T-helper 2 cell (primary cell): ENCODE measurements at places on chromosomes 7 and 10.

DNA sequence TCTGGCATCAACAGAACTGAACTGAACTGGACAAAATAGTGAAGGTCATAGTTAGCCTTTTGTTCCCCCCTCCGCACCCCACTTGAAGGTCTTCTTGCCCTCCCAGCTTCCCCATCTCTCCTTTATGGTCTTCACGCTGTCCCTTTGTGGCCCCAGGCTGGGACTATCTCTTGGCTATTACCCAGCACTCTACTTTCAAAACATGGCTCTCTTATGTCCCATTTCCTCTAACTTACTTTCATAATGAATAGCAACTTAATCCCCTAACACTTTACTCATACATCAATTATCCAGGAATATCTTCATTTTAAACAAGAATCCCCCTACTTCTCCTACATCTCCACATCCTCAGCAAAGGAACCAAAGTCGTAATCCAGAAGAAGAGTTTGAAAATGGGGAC lies 135.3 kb upstream of the ITGB1 start:
- no peak for DNase-seq

DNA sequence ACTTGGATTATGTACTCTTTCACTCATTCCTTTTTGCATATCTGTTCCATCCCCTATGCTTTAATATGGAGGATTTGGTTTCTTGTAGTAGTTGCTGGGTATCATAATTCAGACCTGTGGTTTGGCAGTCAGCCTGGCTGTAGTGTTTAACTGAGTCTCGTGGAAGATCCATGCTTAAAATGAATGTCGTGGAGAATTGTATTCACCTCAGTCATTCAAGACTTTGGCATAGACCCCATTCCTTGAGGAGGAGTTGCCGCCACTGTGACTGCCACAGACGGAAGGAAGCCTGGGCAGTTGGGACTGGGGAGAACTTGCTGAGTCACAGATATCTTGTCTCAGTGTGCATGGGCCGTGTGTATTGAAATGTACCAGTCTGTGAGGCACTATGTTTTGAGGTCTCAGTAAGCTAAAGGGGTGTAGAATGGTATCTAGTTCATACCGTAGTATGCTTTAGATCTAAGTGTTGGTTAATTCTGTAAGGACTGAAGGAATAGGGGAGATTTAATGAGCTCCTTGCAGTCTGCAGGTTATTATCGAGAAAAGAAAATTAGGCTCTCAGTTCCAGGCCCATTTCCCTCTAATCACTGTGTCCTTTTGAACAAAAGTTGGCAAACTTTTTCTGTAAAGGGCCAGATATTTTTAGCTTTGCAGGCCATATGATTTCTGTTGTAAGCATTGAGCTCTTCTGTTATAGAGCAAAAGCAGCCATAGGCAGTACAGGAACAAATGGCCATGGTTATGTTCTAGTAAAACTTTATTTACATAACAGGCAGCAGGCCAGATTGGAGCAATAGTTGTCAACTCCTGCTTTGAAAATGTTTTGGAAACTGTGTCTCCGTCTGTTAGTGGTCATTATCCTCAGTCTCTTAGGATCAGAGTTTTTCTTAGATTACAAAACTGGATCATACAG lies 76.8 kb downstream of the TPST1 start:
- DNase-seq, result no peak

DNA sequence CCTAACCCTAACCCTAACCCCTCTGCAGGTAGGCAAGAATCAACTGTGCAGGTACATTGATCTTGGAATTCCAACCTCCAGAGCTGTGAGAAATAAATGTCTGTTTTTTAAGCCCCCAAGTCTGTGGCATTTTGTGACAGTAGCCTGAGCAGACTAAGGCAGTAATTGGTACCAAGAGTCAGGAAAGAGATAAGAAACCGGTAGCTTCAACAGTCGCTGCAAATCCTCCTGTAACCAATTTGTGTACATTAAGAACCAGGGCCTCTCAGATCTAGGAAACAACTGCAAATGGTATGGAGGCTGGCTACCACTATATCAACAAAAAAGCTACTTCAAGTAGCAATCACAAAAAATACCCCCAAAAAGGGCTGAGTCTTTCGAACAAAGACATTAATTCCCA lies 67.3 kb downstream of the DOCK4 start:
- DNase-seq, result no peak

GRCh38 chr10:117597216-117597615 lies 54.7 kb downstream of the EMX2 start:
- DNase-seq, result no peak

DNA sequence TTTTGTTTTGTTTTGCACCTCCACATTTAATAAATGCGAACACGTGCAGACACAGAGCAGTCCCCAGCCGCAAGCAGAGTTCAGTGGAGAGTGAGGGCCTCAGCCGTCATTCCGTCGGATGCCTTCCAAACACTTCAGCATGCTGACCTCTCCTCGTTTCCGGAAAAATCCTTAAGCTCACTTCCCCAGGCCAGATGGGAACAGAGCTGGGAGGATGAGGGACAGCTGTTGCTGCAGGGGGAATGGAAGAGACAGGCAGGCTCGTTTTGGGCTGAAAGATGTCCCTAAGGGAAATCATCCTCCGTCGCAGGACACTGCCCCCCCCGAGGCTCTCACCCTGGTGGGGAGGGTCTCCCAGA lies 17.2 kb upstream of the FGFR2 start:
- DNase-seq, result no peak

- DNase-seq, result no peak
Measured at GRCh38 chr7:157295338-157295737, 41.5 kb upstream of the DNAJB6 start.
